ENCODE measurements at places on chromosomes 12 and 14.

- DNase-seq: no peak
Measured at GRCh38 chr12:53696655-53697331, 20.9 kb upstream of the ATP5MC2 start.

DNA sequence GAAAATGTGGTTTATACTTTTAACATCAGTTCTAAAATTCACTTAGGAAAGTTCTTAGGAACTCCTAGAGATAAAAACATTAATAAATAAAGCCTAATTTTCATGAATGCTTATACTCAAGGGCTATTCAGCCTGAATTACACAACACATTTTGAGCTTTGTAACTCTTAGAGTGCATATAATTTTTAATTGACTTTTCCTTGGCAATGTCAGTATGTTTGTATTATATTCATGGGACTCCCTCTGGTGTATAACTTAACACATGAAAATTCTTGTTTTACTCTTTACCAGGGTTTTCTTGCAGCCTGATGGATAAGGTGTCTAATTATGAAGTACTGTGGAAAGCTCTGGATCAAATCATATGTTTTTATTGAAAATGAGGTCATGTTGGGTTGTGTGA lies 150.6 kb upstream of the HMGA2 start:
- DNase-seq: no peak

- DNase-seq: no peak
Measured at GRCh38 chr14:22478247-22478646, 110.8 kb downstream of the DAD1 start.

DNA sequence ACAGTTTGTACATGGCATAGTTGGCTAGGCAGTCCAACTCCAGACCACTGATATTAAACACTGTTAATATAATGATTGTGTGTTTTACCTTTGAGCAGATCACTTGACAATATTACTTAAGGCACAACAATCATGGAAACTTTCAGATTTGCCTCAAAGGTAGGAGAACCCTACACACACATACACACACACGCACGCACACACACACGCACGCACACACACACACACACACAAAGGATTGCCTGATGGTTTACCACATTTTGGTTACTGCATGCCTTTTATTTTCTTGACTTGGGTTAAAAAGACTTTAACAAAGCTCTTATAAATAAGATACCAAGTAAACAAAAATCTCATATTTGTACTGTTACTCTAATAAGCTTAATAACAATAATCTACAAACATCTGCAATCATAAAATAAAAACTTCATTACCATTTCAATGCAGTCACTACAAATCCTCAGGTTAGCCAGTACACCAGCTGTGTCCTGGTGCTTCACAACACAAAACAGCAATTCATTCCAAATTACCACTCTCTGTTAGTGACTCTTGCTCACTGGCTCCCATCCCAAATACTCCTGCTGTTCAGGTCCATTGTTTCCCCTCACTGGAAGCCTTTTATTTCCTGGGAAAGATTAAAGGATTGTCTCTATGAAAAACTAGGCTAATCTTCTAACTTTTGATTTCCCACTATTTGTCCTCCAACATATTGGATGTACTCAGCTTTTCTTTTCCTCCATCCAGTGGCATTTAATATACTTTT lies 175.2 kb upstream of the ATP2B1 start:
- no peak for DNase-seq

GRCh38 chr12:9931245-9931644 lies 925 bp downstream of the CLEC2A start:
- DNase-seq: no peak

GRCh38 chr12:38585086-38585485 lies 268.5 kb downstream of the ALG10B start:
- DNase-seq: no peak

- peak; percentile 52 for DNase-seq
Measured at GRCh38 chr14:70808416-70809224, 693 bp downstream of the MAP3K9 start.

DNA sequence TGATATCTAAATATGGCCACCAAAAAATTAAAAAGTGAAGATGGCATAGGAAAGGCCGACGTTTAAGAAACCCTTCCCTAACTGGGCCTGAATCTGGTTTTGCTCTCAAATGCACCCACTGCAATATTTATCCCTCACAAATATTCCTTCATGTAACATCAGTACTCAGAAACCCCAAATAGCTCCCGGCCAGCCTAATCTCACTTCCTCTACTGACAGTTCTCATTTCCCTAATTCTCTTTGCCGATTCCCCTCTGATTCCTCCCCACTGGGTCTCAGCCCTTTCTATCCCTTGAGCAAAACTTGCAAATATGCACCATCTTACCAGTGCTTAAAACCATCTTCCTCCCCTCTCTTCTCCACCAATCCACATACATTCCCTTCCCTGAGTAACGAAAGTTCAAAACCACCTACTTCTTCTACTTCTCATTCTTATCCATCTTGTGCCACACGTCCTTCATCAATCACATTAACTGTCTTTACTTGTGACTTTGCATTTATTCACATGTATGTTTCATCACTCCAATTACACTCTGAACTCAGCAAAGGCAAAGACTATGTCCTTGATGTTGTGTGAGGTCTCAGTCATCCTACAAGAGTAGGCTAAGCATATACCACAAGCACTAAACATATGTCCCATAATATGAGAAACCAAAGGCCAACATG lies 23.1 kb downstream of the KCNK10 start:
- DNase-seq: no peak

Measured in stimulated activated CD4-positive, alpha-beta T cell treated with anti-CD3 and anti-CD28 coated beads, Interleukin-4, amount 100 ng/mL, for 1 hour (primary cell).